Stimulated activated CD4-positive, alpha-beta T cell treated with anti-CD3 and anti-CD28 coated beads, Interleukin-12 subunit alpha, Interleukin-12 subunit beta, amount 100 ng/mL, for 24 hours (primary cell): ENCODE measurements at places on chromosomes 4 and X.

GRCh38 chrX:17531500-17531899 is 156.5 kb downstream of the NHS start:
- DNase-seq: no peak

GRCh38 chrX:6225911-6226595 is 2.6 kb downstream of the NLGN4X start:
- no peak for DNase-seq

GRCh38 chr4:163534056-163534455 is 39.6 kb downstream of the TMA16 start:
- DNase-seq: no peak

DNA sequence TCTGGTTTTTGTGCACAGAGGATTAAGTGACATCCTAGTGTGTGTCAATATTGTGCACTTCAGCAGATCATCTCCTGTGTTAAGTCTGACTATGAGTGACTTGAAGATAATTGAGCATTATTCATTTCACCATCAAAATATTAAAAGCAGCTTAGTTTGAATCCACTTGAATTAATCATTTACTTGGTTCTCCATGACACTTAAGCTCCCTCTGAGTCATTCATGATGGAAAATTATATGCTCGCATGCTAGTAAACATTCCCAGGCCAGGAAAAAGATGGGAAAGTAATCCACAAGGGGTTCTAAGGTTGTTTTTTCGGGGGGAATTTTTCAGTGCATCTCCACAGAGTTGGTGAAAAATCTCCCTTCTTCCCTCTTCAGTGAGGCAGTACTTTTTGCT is 97.2 kb upstream of the EOLA2 start:
- DNase-seq: no peak

DNA sequence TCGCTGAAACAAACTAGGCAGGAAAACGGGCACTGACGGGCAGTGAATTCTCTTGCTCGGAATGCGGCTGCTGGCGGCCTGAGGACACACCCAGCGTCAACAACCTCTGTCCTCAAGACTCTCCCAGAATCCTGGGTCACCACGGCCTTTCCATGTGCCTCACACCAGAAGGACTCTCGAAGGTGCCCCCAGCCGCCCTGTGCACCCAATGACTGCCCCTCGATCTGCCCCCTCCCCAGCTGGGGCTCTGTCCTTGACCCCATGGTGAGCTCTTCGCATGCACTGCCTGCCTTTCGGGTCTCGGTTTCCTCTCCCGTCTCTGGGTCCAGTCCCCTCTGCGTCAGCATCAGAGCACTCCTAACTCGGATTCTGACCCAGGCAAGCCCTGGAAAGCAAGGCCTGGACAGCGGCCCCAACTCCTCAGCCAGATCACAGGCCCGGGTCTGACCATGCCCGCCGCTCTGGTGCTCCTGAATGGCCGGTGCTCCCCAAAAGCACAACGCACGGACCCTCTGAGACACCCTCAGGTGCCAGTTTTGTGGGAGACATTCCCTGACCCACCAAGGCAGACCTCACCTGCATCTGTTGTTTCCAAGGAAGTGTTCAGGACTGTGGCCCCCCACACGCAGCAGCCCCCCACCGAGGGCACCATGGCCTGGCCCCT is 56.0 kb downstream of the ACOX3 start:
- DNase-seq: no peak

GRCh38 chr4:121030711-121031110 is 41.6 kb downstream of the NDNF start:
- no peak for DNase-seq

DNA sequence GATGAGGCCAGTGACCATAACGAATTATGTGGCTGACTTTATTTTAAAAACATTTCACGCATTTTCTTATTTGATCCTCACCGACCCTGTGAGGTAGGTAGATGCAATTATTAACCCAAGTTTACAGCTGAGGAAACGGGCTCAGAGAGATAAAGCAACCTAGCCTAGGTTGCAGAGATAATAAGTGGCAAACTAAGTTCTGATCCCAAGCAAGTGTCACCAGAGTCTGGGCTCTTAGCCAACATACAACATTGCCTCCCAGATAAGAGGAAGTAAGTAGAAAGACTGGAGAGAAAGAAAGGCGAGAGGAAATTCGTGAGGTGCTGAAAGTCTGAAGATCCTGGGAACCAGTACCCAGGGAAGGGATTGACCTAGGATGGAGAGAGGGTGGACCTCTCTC is 77.4 kb upstream of the GPR50 start:
- no peak for DNase-seq

GRCh38 chr4:10619220-10619619 is 65.3 kb downstream of the CLNK start:
- DNase-seq: no peak

- no peak for DNase-seq
Observed at GRCh38 chr4:86921608-86922252, 13.1 kb upstream of the AFF1 start.

DNA sequence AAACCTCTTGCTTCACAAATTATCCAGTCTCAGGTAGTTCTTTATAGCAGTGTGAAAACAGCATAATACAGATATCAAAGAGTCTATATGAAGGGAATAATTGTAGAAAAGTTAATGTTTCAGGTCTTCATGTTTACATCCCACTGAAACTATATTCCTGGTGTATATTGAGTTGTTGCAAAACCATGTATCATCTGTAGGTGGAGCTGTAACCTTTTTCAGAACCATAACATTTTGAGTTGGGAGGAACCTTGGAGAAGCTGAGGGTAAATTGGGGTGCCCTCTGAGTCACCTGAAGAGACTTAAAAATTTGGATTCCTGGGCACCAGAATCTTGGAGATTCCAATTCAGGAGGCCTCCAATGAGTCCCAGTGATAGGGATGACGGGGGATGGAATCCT is 51.9 kb upstream of the TAPT1 start:
- DNase-seq: no peak

GRCh38 chrX:111506826-111507225 is 4.6 kb upstream of the SERTM2 start:
- DNase-seq: no peak
